AG04449 (cell line): ENCODE measurements at places on chromosomes 11 and 22.

DNA sequence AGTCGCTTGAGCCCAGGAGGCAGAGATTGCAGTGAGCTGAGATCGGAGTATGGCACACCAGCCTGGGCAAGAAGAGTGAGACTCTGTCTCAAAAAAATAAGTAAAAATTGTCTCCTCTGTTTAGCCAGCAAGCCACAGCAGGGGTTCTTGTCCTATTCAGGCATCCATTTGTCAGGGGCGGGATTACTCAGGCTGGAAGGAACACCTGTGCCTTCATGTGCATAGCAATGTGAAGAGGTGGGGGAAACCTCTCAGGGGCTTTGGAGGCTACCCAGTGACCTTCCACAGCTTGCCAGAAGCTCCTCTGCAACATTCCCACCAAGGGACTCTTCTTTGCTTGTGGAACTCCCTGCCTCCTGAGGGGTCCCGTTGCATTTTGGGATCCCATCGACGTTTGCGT lies 63.3 kb downstream of the FBLN1 start:
- DNase-seq: no peak

- no peak for DNase-seq
Observed at GRCh38 chr11:35621620-35622019, 3.4 kb downstream of the FJX1 start.

DNA sequence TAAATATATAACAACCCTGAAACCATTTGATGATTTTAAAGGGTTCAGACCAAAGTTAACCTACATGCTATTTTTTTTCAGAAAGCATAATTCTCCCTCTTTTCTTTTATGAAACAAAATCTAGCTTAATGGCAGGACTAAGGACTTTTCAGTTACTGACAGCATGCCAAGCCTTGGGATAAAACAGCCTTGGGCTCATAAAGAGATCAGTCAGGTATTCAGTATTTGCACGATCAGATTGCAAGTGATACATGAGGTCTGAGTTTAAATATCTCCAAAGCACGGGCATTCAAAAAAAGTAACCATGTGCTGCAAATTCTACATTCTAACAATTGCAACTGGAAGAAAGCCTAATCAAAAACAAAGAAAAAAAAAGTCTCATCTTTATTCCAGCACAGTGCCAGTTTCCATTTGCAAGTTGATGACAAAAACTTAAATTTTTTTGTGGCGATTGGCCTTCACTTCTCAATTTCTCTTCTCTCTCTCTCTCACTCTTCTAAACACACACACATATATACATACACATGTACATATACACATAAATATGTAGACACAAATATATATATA lies 60.1 kb downstream of the CTSC start:
- no peak for DNase-seq

DNA sequence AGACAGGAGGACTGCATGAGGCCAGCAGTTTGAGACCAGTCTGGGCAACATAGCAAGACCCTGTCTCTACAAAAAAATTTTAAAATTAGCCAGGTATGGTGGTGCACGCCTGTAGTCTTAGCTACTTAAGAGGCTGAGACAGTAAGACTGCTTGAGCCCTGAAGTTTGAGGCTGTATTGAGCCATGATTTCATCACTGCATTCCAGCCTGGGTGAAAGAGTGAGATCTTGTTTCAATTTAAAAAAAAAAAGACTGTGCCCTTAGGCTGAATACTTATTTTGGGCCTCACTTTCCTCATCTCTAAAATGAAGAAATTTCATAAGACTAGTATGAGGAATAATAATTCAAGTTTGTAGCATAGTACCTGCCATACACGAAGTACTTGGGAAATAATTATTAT lies 6.9 kb downstream of the AQP11 start:
- peak; percentile 46 for DNase-seq

DNA sequence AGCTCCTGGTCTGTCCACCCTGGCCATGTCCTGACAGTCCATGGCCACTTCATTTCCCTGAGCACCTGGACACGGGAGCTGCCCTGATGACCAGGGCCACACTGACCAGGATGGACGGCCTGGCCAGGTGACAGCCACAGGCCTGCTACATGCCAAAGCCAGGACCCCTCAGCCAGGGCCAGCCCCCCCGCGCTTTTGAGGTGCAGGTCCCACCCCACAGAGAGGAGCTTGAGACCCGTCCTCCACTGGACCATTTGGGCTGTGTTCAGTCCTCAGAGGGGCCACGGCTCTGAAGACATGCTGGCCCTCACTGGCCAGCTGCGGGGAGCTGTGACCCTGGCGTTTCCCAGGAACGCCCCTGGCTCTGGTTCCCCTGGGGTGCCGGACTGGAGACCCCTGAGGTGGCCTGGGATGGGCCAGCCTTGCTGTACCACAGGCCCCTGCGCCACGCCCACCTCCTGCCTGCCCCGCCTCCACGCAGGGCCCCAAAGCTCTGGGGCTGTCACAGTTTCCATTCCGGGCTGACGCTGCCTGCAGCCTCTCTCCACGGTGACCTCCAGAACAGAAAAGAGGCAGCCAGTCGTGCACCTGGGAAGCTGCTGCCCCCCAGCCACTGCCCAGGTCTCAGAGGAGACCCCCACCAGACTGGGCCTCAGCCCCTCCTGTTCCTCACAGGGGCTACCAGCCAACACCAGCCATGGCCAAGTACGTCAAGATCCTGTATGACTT lies 18.2 kb downstream of the EPS8L2 start:
- no peak for DNase-seq

DNA sequence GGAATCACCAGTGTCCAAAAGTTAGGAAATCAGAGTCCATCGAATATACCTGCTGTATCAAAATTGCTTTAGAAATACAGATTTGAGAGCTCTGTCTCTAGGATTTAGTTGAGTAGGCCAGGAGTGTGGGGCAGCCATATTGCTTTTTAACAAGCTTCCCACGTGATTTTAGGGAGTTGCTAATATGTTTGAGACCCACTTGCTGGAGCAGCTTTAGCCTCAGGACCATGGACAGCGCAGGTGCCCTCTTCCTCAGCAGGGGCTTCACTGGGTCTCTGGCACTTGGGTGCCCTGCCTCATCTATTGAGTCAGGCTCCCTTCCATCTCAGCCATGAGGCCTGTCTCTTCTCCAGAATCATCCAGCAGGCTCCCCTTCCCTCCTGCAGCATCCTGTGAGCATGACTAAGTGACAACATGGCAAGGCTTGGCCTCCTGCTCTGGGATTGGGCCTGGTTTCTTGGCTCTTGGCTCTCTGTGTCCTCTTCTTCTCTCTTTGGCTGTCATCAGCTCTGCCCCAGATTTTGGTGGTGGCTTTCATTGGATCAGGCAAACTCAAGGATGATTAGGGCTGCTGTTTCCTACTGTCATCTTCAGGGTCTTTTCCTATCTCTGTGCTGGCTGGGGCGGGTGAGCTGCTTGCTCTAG lies 70.0 kb downstream of the SGSM1 start:
- no peak for DNase-seq

DNA sequence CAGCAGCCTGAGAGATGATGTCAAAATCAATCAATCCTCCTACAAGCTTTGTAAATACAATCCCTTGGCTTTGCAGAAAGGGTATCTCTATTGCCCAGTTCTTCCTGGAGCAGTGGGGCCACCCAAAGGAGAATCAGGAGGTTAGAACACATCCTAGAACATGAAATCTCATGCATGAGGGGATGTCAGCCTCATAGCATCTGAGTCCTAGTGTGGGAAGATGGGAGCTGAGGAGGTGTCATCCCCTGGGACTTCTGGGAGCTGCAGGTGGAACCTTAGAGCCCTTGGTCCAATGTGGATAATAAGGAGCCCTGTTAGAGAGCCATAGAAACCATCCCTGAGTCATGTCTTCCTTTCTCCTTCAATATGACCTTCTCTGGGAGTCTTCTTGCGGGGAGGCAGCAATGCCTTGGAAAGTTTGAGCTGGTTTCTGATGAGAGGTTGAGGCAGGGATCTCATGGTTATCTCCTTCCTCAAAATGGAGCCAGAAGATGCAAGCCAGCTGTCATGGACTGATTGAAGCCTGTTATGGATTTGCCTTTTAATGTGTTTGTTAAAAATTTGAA lies 74.8 kb downstream of the BDNF start:
- no peak for DNase-seq
